ENCODE measurements at places on chromosomes 4 and X.

- no peak for DNase-seq
These were observed 367.3 kb upstream of the FGF13 start for GRCh38 chrX:139078761-139079280.

DNA sequence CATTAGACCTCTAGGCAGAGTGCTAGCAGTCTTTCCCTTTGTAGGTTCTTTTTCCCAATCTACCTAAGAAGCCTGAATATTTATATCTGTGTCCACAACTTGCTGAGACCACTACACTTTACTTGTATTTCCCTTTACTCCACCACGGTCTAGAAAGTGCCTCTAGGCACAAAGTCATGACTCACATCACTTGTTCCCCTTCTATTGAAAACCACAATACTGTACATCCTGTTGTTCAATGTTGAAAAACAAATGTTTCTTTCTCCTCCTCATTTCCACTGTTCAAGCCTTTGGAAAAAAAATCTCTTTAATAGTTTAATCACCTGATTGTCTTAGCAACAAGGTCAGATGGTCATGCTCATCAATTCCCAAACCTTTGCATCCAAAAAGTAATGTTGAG, 326.7 kb downstream of the GUCY2F start:
- no peak for DNase-seq

DNA sequence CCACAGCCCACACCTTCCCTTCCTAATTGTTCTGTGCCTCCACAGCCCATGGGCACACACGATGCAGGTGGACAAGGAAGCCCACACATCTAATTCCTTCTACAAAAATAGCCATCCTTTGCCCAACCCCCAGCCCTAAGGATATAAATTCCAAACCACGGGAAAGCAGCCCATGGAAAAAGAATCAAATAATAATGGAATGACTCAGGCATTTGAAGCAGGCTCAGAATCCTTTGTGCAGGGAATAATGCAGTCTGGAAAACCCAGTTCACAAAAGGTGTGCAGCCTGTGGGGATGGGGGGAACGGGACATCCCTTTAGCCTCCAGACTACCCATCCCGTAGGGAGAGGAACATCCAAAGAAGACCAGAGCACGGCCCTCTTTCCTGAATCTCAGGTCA, 342.3 kb upstream of the GALNT7 start:
- DNase-seq, result no peak

GRCh38 chr4:74555231-74555630, 110.3 kb downstream of the AREG start:
- no peak for DNase-seq

GRCh38 chrX:9357518-9358114, 107.2 kb upstream of the TBL1X start:
- DNase-seq, result no peak

GRCh38 chr4:38662522-38663089, 1.4 kb upstream of the KLF3 start:
- DNase-seq, result no peak

- no peak for DNase-seq
These were observed 263.1 kb downstream of the SPRY1 start for GRCh38 chr4:123659730-123660129.

- no peak for DNase-seq
These were observed 147.9 kb upstream of the FGF13 start for GRCh38 chrX:138859421-138859820.

- no peak for DNase-seq
These were observed 1.2 kb downstream of the BCOR start for GRCh38 chrX:40096395-40097091.

DNA sequence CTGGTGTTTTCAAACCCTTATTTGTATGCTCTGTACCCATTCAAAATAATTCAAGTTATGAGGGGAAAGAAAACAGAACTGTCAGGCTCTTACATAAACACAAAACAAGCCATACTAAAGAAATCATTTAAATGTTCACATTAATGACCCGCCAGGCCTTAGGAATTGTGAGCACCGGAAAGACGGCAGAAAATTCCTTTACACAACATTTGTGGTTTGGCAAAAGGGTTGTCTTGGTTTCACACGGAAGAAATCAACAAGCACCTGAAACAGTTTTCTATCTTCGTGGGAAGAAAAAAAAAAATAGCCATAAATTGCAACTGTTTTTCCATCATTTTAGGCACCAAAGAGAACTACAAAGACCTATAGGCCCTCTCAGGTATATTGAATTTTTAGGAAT, 188.5 kb upstream of the FTHL17 start:
- no peak for DNase-seq

- DNase-seq, result no peak
These were observed 116.3 kb downstream of the STOX2 start for GRCh38 chr4:184021389-184021788.

GRCh38 chr4:142960126-142960525, 114.0 kb upstream of the INPP4B start:
- DNase-seq, result no peak

DNA sequence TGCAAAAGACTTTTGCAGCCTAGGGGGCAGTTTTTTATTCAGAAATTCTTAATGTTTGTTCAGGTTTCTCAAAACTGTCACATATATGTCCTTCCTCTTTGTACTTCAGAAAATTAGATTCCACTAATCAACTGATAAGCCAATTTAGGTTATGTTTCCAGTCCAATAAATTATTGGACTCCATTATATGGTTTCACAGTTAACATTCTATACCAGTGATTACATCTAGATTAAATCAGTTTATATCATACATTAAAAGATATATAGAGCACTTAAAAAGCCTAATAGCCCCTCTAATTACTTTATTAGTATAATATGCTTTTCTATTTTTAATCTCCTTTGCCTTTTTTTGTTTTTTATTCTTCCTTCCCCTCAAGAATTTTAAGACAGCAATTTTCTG, 434.1 kb downstream of the INPP4B start:
- no peak for DNase-seq

GRCh38 chr4:174211622-174212044, 71.8 kb downstream of the FBXO8 start:
- no peak for DNase-seq

- no peak for DNase-seq
These were observed 97.0 kb upstream of the STIM2 start for GRCh38 chr4:26763648-26764047.

- DNase-seq, result no peak
These were observed 25.9 kb downstream of the TNIP3 start for GRCh38 chr4:121138039-121138825.

DNA sequence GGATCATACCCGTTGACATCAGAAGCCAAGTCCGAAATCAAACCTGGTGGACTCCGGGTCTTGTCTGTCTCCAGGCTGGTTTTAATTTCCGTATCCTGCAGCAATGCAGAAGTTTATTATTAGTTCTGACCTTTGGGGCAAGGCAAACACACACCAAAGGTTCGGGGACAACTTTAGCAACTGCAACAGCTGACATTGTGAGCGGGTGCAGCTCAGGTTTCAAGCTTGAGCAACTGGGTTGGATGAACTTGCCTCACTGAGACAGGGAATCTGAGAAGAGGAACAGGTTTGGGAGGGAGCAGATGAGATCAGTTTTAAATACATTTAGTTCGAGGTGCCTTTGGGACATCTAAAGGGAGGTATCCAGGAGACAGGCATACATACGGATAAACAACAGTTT, 110.7 kb downstream of the GNL3L start:
- DNase-seq, result peak; percentile 59

DNA sequence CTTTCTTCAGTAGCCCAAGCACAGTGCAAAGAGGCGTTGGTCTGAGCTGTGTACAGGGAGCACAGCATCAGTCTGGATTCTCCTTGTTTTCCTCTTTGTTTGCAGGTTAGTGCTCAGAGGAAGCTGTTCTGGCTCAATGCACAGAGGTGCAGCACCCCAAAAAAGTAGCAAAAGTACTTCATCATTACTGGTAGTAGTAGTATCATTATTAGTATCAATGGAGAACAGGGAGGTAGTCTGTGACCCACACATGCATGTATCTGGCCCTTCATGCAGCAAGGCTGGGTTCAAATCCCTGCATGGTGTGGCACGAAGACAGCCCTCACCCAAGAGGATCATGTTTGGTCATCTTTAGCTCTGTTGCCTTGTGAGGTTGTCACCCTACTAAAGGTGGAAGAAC, 68.7 kb downstream of the CXXC4 start:
- DNase-seq, result no peak

GRCh38 chr4:120025516-120025915, 41.1 kb downstream of the MAD2L1 start:
- no peak for DNase-seq

- DNase-seq, result no peak
These were observed 12.3 kb downstream of the SASH3 start for GRCh38 chrX:129791961-129792570.

DNA sequence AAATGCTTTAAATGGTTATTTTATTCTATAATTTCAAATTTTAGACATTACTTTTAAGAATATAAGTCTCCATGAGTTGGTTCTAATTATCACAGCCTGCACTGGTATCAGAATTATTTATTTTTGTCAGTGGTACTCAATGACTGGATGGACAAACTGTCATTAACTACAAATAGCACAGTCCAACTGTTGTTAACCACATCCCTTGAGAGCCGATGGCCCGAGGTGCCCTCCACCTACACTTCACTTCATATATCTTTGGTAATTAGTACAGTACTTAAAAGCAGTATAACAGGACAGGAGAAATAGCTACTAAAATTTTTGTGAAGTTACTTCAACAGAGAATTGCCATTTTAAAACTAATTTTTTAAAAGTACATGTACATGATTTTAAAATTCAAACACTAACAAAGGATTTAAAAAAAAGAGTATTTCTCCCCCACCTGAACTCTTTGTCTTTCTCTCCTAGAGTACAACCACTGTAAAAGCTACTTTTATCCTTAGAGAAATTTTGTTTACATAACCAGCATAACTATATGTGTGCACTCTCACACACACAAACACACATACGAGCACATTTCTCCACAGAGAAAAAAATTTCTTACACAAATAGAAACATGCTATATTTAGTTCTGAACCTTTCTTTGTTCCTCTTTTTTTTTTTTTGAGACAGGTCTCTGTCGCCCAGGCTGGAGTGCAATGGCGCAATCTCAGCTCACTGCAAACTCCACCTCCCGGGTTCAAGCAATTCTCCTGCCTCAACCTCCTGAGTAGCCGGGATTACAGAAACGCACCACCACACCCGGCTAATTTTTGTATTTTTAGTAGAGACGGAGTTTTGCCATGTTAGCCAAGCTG, 6.5 kb downstream of the TIFA start:
- no peak for DNase-seq

DNA sequence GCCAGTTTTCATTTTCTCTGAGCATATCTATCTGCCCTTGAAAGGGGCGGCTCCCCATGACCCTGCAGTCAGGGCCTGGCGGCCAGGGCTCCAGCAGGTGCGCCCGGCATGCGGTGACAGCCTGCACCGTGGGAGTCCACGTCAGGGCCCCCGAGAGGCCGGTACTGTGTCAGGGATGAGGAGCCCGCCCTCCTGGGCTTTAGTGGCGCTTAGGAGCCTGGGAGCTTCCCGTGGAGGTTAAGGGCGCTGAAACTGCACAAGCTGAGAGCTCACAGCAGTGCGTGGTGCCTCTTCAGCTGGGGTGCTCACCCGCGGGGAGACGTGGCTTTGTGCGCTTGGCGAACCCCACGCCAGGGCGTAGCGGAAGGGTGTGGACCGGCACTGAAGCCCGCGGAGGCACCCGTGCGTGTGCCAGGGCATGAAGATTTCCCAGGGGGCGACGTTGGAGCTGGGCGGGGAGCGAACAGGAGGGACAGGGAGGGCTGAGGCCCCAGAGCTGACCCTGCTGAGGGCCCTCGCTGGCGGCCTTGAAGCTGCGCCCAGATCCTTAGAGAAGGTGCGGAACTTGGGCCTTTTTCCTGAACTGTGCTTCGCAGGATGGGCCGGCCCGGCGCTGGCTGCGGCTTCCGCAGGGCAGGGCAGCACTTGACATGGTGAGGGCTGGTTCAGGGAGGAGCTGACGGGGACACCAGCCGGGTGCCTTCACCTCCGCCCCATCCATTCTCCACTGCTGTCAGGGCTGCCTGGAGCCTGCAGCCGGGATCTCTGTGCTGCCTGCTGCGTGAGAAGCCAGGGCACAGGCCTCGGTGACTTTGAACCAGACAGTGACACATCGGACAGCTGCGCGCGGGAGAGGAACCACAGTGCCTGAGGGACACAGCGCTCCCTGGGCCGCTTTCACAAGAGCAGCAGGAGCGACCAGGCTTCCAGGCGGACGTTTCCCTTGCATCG, 32.9 kb downstream of the HTT-AS start:
- DNase-seq, result no peak

GRCh38 chrX:73647212-73647611, 84.2 kb downstream of the CHIC1 start:
- no peak for DNase-seq

DNA sequence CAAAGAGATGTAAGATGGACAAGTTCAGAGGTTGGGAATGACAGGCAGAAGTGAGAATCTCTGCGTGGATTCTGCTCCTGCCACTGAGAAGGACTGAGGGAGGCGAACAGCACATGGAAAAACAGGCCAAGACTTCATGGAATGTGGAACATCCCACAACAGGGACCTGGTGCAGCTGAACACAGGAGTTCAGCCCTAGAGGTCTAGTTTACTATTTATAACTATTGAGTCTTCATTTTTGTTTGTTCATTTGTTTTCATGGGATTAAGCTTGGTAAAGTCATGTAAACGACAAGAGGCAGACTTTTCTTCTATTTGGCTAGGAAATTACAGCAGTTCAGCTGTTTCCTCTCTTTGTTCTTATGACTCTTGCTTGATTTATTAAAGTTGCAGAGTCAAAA, 234.5 kb downstream of the MAML3 start:
- no peak for DNase-seq

GRCh38 chr4:17058536-17058915, 160.1 kb upstream of the LDB2 start:
- peak; percentile 64 for DNase-seq

- DNase-seq, result no peak
These were observed 419.7 kb downstream of the MID1IP1 start for GRCh38 chrX:39220952-39221351.

DNA sequence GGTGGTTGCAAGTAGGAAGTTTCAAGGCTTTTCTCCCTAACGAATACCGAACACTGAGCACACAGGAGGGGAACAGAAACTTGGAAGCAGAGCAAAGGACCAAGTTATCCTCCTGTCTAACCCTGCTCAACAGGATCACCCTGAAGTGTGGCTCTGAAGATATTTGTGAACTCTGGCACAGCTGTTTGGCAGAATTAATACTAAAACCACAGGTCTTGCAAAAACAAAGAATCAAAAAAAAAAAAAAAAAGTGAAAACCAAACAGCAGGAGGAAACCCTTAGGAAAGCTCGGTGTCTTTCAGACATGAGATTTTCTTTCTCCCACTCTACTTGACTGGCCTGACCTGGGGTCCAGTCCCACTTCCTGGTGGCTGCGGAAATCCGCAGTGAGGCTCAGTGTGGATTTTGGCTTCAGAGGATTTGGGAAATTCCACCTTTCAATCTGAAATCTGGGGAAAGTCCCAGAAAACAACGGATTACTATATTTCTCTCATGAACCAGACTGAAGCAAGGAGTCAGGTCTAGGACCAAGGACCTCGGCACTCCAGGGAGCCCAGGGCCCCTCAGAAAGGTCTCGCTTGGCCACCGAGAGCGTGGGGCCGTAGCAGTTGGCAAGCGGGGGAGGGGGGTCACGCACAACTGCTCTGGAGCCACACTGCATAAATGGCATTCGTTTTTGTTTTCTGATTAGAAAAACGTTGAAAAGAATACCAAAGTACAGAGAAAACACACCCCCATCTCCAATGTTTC, 867 bp downstream of the TIFA start:
- no peak for DNase-seq

GRCh38 chrX:112577146-112577545, 102.6 kb downstream of the LHFPL1 start:
- DNase-seq, result no peak
